Endothelial cell of umbilical vein (primary cell): ENCODE measurements at places on chromosomes 1 and 21. TPM values are rescaled to one million over a fixed set of nuclear protein-coding genes. Genes with fewer than 3 reads are reported as not detected.

The BRDT gene
- total RNA-seq, result not detected in 2 replicates

The MARK1 gene
- 5.5 and 6.0 TPM in 2 replicates for total RNA-seq

The SH2D2A gene
- 1.1 and 1.8 TPM in 2 replicates for total RNA-seq

The LRRC3 gene
- total RNA-seq, result 4.2 and 4.8 TPM in 2 replicates

The EFNA1 gene
- 107 and 111 TPM in 2 replicates for total RNA-seq

The NPL gene
- 0.75 and 1.3 TPM in 2 replicates for total RNA-seq
